ENCODE measurements at places on chromosomes 6 and 20. TPM values are rescaled to one million over a fixed set of nuclear protein-coding genes. Genes with fewer than 3 reads are reported as not detected.

DNA sequence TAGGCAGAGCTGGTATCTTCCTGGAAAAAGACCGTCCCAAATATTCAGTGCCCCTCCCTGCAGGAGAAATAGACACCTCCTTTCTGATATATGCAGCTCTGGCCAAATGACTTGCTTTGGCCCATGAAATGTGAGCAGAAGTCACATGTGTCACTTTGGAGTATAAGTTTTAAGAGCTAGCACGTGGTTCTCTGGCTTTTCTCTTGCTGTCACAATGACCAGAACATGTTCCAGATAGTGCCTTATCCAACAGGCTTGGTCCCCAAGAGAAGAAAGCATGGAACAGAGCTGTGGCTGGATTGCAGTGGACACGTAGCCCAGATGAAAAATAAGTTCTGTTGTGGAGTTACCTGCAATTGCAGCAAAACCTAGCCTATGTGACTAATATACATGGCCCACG lies 40.4 kb downstream of the UNC5CL start:
- no peak for DNase-seq

DNA sequence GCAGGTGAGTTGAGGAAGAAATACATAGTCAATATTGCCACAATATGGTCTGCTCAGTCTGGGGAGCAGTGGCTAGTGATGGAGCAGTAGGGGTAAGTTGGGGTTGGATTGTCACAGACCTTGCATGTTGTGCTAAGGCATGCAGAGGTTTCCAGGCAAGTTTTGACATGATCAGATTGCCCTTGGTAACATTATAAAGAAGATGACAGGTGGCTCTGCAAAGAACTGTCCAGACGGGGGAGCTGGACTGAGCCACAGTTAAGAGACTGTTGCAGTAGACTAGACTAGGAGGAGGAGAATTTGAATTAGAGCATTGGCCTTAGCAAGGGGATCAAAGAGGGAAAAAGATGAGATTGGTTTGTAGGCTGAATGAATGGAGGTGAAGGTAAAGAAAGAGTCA lies 23.4 kb downstream of the ATRN start:
- DNase-seq = no peak

Gene MAS1
- total RNA-seq = 0.03 TPM

DNA sequence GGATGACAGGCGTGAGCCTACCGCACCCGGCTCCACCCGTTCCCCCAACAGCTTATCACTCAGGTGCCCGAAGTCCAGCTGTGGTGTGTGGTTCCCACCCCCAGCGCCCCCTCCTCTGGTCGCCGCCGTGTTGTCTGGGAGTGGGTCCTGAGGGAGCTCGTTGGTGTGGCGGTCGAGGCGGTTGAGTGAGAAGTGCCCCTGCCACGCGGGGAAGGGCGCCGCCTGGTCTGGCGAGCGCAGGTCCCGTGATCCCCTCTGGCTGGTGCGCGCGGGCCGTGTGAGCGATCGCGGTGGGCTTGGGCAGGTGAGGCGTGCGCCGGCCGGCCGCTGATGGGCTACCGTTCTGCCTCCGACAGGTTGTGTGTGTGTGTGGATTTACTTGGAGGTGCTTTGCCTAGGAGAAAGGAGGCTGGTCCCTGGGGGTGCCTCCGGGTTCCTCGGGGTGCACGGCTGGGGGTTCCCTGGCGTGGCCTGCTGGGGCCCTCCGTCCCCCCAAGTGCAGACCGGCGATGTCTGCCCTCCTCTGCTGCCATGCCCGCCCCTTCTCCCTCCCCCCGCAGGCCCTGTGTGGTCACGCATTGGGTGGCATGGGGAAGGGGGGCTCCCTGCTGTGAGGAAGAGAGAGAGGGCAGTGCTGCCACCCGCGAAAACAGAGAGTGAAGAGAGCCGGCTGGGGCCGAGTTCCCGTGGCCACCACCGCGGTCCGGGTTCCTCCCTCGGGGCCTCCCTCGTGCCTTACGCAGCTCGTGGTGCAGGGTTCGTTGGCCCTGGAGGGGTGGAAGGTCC lies 336.0 kb upstream of the DEFB115 start:
- peak; percentile 38 for DNase-seq

DNA sequence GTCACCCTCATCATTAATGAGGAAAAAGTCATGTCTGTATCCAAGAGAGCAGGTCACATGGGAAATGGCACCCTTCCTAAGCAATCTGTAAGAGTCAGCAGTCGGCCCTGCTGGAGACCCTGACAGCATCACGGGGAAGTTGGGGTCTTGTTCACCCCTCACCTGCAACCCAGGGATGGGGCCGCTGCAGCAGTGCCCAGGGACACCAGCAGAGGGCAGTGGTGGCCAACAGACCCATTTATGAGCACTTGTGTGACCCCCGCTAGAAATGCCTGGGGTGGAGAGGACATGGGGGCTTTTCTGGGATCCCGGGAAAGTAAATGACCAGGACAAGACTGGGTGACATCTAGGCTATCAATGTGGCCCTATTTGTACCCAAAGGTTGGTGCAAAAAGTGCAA lies 35.9 kb downstream of the ANKRD60 start:
- peak; percentile 41 for DNase-seq

- no peak for DNase-seq
These were observed 3.0 kb downstream of the ROMO1 start for GRCh38 chr20:35702051-35702823.

- no peak for DNase-seq
These were observed 13.8 kb downstream of the CFAP206 start for GRCh38 chr6:87421576-87421975.

GRCh38 chr20:56447227-56447626 lies 21.2 kb upstream of the RTF2 start:
- DNase-seq = peak; percentile 44

DNA sequence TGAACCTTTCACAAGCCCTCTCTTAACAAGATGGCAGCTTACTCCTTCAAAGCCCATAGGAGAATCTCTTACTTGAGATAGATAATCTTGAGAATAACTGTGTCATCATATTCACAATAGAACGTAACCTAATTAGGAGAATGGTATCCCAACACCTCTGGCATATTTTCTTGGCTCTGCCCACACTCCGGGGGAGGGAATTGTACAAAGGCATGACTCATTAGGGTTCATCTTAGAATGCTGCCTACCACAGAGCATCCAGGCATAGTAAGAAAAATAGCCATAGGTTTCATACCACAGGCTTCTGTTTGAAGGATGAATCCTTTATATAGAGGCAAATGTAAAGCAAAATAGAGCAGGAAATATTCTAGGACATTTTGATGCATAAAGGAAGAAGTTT lies 1100.6 kb upstream of the CITED2 start:
- DNase-seq = no peak

GRCh38 chr20:45014671-45015415 lies 48.5 kb downstream of the STK4 start:
- DNase-seq = no peak

Gene NUS1
- 69.0 TPM for total RNA-seq

- DNase-seq = no peak
These were observed 233.2 kb upstream of the SYNDIG1 start for GRCh38 chr20:24236201-24236600.

GRCh38 chr20:38623061-38623460 lies 21.5 kb downstream of the ARHGAP40 start:
- no peak for DNase-seq

Gene GTSF1L
- total RNA-seq = not detected

DNA sequence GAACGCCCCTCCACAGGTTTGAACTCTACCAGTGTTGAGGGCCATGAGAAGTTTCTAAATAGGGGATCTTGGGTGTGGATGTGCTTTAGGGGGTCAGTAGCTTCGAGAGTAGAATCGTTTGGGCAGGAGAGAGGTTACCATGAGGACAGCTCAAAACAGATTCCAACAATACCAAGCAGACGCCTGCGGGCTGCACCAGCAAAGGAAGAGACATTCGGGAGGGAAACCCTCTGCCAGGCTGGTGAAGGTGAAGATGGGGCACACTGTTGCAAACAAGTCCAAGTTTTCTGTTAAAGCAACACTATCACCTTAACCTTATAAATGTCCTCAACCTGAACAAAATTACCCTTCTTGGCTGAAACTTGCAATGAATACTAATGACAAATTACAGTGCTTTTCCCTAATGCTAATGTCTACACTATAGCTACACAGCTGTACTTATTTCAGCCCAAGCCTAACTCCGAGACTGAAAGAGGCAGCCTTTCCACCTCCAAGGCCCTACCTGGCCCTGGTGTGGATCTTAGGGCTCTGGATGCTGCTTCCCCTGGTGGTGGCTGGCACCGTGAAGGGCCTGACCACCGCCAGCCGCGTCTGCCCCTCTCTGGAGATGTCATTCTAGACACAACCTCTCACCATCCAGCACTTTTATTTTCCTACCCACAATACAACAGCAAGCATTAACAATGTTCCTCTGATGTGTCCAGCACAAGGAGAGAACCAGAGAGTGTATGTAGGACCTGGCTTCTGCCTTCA lies 80.1 kb downstream of the DLL1 start:
- no peak for DNase-seq

Gene MUC21
- total RNA-seq = not detected

Gene MCCD1
- not detected for total RNA-seq

DNA sequence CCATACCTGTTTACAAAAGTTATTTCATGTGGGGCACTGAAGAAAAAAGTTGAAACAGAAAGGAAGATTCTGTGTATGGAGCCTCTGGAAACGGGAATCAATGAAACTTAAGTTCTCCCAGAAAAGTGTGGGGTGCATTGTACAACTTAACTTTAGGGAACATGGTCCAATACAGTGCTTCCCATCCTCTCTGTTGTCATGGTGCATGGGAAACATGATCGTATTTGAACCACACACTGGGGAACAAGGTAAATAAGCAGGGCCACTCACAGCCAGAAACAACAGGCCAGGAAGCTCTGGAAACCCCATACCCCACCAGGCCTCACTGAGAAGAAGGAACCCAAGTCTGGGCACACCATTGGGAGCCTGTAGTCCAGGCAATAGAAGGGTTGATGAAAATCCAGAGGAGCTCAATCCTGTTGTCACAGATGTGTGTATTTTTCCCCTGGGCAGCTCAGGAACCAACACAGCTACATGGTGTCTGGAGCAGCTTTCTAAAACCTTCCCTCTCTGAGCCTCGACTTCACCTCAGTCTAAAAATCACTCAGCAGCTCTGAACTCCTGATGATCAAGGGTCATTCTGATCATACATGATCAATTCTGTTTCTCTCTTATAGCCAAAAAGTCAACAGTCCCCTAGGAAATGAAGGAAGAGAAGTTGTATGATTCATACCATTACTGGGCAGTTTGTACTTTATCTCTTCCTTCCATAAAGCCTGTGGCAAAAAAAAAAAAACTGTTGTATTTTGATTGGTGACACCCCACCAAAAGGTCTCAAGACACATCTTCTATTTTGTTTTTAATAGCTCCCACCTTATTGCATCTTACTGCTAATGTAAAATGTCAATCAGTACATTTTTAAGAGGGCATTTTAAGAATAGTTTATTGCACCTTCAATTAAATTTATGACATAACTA lies 198.5 kb upstream of the TAB2 start:
- no peak for DNase-seq

DNA sequence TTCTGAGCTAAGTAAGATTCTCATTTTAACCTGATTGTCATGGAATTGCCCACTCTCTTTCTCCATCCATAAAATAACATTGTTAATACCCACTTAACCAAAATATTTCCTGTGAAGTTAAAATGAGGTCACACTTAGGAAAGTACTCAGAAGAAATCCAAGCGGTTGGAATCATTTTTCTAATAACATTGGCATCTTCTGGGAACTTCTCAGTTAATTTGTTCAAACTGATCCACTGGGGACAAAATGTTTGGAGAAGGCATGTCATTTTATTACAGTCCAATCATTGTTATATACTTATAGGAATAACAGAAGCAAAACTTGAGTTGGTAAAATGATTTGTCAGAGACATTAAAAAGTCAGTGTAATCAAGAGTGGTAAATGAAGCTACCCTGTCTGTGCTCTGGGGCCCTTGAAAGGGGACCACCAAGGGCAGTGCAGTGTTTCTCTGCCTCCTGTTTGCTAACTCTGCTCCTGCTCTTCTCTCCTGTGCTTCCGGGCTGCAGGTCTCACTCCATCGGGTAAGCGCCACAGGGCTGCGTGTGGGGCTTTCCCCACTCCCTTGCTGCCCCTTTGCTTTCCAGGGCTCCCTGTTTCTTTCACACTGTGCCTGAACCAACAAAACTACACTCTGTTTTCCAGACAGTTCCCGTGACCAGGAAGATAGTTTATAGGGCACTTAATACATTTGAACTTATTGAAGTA lies 50.1 kb downstream of the HDDC2 start:
- peak; percentile 42 for DNase-seq

Gene TPX2
- total RNA-seq = 148 TPM

DNA sequence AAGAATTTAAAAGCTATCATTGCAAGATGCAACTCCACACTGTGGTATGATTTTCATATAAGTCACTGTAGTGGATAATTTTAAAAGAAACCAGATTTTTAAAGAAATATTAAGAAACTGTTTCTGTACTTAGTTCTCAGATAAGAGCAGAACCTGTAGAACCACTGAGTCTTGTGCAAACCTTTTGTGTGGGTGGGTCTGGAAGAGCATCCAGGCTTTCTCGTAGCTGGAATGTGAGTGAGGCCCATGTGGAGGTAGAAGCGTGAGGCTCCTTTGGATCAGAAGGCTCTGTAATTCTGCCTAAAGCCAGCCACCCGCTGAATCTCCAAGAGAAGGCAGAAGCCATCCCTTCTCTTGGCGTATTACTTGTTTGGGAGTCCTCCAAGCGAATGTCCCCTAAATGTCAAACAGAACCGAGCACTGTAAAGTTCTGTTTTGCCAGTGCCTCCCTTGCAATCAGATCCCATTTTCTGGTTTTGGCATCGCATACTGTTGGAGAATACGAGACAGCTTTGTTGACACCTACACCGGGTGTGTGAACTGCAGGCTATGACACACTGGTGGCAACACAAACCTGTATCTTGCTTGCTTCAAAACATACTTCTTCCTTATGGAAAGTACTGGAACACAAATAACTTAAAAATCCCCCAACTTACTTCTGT lies 188.7 kb downstream of the FOXC1 start:
- no peak for DNase-seq

DNA sequence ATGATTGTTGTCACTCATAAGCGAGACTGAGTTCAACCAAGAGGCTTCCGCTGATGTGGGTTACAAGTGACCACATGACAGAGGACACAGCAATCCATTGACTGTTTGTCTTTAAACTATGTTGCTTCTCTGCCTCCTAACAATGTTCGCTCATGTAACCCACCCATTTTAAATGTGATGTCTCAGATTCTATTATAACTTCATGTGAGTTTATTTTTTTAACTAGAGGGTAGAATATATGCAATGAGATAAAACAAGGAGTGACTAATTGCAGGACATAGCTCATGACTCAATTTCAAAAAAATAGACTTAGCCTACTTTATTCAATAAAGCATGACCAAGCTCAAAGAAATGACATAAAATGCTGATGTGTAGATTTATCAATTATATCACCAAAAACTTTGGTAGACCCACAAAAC lies 119.2 kb upstream of the SASH1 start:
- DNase-seq = no peak

DNA sequence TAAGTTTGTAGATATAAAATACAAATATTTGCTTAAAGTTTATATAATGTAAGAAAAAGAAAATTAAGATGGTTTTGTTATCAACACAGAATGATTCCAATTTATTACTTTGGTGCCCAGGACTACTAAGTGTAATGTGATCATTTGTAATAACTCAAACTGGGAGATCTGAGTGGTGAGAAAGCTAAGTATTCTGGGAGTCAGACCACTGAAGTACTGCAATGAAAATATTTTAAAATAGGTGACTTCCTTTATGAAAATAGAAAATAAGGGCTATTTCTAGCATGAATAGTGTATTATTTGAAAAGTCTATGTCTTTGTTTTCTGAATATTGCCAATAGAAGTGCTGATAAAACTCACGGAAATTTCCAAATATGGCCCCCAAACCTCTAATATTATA lies 305.6 kb upstream of the MAN1A1 start:
- DNase-seq = no peak

Gene BTN3A1
- total RNA-seq = 4.0 TPM

- DNase-seq = no peak
These were observed 5.5 kb downstream of the DYNLT1 start for GRCh38 chr6:158639056-158639455.

Measured in GM23338 (cell line).